ENCODE measurements at places on chromosomes 2 and 18.

GRCh38 chr2:241041589-241042158, 43.3 kb downstream of the SNED1 start:
- no peak for DNase-seq

DNA sequence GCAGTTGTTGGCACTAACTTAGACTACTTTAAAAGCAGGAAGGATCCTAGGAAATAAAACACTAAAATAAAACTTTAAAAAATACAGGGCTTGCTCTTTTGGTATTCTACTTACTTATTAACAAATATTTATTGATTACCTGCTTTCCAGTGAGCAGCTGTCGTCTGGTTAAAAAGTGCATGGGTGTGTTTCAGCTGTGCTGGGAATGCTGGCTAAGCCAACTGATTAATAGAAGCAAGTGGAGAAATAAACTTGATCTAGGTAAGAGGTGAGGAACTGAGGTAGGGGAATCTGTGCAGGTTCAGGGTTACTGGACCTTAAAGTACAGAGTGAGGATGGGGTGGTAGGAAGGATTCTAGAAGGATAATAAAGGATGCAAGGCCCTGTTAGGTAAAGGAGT, 110.8 kb downstream of the SPTBN1 start:
- DNase-seq: no peak

DNA sequence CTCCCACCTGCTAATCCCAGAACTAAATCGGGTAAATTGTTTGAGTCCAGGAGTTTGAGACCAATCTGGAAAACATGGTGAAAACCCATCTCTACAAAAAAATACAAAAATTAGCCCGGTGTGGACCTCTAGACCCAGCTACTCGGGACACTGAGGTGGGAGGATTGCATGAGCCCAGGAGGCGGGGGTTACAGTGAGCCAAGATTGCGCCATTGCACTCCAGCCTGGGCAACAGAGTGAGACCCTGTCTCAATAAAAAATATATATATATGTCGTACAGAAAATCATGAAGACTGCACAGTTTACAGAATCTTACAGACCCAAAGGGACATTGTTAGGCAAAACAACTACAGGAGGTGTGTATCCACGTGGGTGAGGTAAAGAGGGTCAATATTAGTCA, 4.0 kb upstream of the DPY30 start:
- no peak for DNase-seq

GRCh38 chr2:120815292-120815691, 79.6 kb downstream of the GLI2 start:
- no peak for DNase-seq

DNA sequence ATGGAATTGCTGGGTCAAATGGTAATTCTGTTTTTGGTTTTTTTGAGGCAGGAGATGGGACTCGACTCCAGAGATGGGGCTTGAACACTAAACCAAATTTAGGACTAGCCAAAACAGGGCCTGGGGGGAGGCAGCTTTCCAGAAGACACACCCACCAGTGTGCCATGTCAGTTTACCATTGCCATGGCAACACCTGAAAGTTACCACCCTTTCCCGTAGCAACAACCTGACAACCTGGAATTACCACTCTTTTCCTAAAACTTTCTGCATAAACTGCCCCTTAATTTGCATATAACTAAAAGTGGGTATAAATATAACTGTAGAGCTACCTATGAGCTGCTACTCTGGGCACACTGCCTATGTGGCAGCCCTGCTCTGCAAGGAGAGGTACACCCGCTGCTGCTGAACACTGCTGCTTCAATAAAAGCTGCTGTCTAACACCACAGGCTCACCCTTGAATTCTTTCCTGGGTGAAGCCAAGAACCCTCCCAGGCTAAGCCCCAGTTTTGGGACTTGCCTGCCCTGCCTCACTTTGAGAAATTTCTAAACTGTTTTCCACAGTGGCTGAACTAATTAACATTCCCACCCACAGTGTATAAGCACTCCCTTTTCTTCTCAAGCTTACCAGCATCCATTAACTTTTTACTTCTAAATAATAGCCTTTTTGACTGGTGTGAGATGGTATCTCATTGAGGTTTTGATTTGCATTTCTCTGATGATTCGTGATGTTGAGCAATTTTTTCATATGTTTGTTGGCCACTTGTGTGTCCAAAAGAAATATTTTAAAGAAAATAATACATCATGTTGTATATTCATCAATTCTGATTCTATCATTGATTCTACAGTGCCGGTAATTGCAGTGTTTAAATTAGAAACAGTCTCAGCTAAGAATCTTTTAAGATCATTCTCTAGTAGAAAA, 10.6 kb downstream of the CDK15 start:
- no peak for DNase-seq

- peak; percentile 3 for DNase-seq
Observed at GRCh38 chr2:60533101-60534051, 20.1 kb downstream of the BCL11A start.

DNA sequence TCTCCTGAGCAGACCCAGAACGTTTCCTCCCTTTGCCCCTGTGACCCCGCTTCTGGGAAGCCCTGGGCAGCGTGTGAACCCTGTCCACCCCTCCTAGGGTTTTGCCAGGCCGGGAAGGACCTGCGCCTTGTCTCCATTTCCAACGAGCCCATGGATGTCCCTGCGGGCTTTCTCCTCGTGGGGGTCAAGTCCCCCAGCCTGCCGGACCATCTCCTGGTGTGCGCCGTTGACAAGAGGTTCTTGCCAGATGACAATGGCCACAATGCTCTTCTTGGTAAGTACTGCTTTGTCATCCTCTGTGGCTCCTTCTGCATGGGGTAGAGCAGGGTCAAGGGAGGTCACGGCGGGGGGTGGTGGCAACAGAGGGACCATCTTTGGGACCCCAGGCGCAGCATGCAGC, 32.5 kb downstream of the GREB1 start:
- no peak for DNase-seq

- DNase-seq: no peak
Observed at GRCh38 chr2:161386228-161386824, 29.8 kb upstream of the TBR1 start.

GRCh38 chr18:58359218-58359617, 269.7 kb downstream of the ALPK2 start:
- peak; percentile 65 for DNase-seq

- no peak for DNase-seq
Observed at GRCh38 chr2:170950221-170950761, 21.2 kb downstream of the GORASP2 start.

- DNase-seq: no peak
Observed at GRCh38 chr2:47725808-47726207, 57.1 kb upstream of the MSH6 start.

DNA sequence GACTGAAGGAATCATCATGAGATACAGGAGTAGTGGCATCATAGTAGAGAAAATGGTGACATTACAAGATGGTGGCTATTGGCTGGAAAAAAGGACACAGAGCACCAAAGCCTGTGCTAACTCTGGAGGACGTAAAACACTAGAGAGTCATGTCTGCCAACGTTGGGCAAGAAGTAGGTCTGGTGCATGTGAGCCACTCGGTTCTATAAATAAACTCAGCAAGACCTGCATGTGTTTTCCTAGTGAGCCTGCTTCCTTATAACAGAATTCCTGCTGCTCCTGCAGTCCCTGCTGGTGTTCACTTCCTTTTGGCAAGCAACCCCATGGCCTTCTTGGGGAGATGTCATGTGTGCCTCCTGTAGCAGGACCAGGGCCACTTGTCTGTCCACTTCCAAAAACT, 325.2 kb downstream of the OSR1 start:
- DNase-seq: no peak

DNA sequence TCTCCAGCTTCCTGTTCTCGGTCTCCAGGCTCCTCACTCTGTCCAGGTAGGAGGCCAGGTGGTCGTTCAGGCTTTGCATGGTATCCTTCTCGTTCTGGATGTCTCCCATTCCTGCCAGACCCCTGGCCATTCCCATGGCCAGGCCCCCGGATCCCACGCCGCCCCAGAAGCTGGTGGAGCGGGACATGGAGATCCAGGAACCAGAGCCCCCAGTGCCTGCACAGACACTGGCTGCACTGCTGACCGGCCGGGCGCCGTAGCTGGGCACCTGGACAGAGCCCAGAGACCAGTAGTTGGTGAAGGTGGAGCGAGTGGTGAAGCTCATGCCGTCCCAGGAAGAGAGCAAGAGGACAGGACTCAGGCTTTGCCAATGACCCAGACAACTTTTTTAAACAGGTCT, 129.1 kb upstream of the WDR75 start:
- no peak for DNase-seq

DNA sequence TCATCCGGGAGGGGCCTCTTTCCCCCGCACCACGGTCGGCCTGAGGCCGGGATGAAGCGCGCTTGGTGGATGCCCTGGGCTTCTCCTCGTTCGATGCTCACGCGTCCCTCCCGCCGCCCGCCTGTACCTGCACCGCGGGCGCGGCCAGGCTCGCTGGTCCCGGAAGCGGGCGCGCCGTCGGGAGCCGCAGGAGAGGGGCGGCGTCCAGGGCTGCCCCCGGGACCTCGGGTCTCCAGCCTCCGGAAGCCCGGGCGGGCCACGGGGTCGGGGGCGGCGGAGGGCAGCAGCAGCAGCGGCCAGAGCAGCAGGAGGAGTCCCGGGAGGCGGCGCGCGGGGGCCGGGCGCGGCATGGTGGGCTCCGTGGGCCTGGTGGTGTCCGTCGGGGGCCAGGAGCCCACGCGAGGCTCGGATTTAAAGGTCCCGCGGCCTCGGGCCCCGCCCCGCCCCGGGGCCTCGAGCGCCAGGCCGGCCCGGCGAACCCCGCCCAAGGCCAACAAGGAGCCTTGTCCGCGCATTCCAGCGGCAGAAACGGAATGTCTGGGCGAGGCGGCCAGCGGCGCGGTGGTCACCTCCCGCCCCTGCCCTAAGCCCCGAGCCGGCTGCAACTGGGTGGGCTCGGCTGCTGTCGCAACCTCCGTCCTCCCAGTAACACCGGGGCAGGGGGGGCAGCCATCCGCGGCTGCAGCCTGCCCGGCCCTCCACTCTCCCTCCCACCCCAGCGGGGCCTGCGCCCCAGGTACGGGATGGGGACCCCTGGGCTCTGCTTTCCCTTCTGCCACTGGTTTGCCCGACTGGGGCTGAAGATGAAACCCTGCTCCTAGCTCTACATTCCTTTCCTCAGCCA, at the start of gene MATN3:
Gene MATN3, minus strand, starts transcription at position 387 of the 844 bp plus-strand sequence. Its CDS starts 37 bp downstream, at position 350.
- peak; percentile 39 for DNase-seq

DNA sequence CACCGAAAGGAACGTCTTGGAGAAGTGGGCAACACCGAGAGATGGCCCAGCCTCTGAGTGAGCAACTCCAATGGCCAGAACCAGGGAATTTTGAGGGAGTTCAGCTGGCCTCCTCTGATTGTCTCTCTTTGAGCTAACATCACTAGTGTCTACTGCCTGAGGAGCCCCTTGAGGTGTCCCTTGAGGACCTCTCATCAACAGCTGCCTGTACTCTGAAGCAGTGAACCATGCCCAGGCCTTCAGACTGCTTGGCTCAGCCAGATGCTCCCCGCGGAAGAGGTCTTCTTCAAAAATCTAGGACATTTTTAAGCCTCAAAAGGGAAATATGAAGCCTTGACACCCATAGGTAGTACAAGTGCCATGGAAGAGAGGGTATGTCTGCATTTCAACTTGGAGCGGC, 430.4 kb downstream of the TXNL1 start:
- no peak for DNase-seq

- DNase-seq: no peak
Observed at GRCh38 chr18:62399276-62399675, 74.2 kb downstream of the TNFRSF11A start.
